ENCODE measurements at places on chromosomes 3 and 15.

DNA sequence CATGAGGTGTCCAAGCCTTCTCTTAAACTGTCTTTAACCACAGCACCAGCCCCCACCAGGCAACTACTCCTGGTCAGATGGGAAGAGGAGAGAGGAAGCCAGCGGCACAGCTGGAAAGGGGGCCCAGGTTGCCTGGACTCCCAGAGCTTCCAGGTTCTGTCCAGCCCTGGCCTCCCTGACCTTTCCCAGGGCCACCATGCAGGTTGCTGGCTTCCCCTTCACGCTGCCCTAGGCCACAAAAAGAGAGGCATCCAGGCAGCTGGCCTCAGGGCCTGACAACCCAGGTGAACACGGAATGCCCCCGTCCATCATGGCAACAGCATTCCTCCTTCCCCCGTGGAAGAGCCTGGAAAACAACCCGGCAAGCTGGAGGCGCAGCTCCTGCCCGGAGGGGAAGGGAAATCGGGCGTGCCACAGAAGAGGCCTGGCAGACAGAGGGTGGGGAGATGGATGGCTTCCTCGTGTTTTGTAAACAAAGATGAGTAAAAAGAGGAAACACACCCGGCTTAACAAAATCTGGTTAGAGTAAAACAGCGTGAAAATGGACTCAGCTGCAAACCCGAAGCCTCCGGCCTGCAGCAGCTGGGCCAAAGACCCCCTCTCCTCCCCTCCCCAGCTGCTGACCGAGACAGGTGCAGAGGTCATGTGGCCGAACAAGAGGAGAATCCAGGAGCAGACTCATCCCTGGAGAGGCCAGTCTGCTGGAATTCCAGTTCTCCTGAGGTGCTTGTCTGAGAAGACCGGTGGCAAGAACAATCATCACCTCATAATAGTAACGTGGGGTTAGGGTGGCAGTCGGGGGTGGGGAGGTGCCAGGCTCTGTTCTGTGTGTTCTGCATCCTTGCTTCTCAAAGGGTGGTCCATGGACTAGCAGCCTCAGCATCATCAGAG is 15.5 kb downstream of the BMF start:
- peak; percentile 42 for DNase-seq

DNA sequence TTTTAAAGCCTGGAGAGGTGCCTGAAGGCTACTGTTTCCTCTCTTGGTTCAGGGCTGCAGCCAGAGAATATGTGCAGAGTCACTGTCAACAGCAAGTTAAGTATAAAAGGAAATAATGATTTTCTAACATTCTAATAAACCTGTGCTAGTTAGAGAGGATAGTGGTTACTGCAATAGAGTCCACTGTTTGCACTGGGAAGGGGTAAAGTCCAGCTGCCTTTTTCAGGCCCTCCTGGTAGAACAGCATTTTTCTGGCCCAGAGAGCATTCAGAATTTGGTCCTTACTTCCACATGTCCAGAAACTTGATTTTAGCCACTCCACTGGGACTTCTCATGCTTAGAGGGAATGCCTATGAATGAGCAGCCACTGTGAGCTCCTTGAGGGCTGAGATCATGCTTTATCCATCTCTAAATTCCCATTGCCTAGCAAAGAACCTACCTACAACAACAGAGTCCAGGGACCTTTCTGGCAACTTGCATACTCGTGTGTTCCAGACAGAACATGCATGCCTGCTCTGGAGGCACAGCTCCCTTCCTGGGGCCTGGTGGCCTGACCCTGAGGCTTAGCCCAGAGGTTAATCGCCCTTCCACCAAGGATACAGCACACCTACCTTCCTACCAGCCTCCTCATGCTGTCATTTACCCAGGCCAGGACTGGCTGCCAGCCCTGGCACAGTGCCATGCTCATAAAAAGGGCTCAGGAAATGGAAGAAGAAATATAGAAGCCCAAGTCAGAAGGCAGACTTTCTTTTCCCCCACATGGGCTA is 50.3 kb upstream of the ATP13A3 start:
- peak; percentile 17 for DNase-seq

DNA sequence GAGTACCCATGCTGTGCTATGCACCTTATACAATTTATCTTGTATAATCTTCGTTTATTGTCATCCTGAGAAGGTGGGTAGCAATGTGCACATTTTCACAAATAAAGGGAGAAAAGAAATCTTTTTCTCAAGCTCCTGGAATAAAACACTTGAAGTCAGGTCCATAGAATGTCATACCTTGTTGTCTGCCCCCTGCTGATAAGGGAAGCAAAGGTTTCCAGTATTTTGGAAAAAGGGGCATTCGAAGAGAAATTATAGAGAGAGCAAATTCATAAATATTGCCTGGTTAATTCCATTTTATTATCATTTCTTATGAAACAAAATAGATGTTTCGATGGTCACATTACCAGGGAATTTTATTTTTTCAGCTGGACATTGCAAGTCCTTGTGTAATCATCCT is 277.8 kb downstream of the RAP2B start:
- no peak for DNase-seq

- DNase-seq, result no peak
These were observed 211.9 kb downstream of the LRRN1 start for GRCh38 chr3:4011166-4011565.

- DNase-seq, result no peak
These were observed 191.3 kb upstream of the ZNF385D start for GRCh38 chr3:21942328-21942727.

DNA sequence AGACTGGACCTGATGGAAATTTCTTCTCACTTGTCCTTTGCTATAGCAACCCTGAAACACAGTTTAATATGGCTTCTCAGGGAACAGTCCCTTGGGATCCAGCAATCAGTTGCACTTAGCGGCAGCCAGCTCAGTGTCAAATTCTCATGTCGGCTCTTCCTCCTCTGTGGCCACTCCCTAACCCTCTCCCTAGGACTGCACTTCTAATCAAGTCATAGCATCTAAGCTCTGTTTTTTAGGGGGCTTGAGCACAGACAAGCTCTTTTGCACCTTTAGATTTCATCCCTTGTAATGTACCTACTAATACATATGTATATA is 250.5 kb upstream of the TLE3 start:
- DNase-seq, result no peak

GRCh38 chr15:42984493-42985034 is 64.0 kb upstream of the TTBK2 start:
- DNase-seq, result no peak

DNA sequence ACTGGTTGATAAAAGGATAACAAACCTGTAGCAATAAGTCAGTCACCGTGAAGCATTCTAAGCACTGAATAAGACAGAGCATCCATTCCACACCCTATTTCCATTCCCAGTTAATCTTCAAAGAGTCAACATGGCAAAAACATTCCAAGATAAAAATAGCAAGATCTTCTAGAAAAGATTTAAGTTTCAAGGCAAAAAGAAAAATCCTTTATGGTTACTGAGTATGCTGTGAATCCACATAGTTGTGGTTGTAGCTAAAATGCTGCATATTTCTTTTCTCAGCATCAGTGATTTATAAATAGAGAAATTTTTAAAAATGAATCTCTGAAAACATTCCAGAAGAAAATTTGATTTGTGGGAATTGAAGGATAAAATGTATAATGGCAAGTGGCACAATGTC is 21.1 kb downstream of the GAP43 start:
- no peak for DNase-seq

DNA sequence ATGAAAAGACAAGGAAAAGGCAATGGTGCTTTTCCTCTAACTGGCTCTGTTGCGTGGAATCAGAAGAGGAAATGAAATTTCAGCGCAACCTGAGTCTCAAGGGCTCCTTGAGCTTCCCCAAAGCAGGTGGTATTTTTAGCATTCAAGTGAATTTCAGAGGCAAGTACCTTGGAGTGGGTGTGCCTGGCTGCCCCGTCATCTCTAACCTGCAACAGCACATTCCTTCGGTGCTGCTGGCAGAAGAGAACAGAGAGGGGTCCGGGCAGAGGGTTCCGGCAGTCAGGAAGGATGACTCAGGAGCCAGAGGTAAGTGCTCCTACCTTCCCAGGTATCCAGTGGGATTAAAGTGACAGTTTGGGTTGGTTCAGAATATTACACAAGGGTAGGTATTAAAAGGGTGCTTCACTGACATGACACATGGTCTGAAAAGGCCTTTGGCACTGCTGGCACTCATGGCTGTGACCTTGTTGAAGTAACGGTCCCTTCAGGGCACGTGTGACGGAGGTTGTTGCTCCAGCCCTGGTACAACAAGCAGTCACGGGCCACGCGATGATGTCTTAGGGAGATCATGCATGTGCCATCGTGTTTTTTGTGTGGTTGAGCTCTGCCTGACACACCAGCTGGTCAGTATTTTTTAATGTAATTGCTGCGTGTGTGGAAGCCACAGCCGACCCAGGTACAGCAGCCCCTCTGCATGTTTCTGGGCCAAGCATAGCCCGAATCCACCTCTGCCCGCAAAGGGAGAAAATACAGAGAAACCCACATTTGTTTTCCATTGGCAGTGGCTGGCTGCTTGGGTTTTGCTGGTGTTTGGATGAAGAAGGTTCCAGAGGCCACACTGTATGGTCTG is 75.7 kb downstream of the LRRK1 start:
- DNase-seq, result no peak

- DNase-seq, result no peak
These were observed 67.7 kb downstream of the CCNL1 start for GRCh38 chr3:157092230-157092629.

DNA sequence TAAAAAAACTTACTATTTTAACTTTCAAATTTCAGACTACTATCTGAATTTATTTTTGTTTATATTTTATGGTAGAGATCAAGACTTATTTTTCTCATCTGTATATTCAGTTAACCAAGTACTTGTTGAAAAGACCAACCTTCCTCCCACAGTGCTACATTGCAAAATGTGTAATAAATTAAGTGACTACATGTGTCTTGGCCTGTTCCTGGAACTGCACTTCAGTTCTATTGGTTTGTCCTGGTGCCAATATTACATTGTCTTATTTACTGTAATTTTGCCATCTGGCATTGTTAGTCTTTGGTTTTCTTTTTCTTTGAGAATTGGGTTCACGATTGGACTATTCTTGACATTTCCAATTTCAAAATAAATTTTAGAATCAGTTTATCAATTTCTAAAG is 138.4 kb upstream of the KCNMB2 start:
- DNase-seq, result no peak

DNA sequence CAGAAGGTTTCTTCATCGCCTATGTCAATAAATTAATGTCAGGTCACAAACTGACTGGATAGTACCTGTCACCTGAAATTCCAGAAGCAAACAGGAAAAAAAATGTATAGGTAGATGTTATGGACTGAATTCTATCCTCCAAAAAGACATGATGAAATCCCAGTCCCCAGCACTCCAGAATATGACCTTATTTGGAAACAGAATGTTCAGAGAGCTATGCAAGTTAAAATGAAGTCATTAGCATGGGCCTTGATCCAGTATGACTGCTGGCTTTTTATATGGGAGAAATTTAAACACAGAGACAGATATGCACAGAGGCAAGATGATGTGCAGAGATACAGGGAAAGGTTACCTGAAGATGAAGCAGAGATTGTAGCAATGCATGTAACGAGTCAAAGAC is 953.4 kb downstream of the ZPLD1 start:
- DNase-seq, result peak; percentile 1

DNA sequence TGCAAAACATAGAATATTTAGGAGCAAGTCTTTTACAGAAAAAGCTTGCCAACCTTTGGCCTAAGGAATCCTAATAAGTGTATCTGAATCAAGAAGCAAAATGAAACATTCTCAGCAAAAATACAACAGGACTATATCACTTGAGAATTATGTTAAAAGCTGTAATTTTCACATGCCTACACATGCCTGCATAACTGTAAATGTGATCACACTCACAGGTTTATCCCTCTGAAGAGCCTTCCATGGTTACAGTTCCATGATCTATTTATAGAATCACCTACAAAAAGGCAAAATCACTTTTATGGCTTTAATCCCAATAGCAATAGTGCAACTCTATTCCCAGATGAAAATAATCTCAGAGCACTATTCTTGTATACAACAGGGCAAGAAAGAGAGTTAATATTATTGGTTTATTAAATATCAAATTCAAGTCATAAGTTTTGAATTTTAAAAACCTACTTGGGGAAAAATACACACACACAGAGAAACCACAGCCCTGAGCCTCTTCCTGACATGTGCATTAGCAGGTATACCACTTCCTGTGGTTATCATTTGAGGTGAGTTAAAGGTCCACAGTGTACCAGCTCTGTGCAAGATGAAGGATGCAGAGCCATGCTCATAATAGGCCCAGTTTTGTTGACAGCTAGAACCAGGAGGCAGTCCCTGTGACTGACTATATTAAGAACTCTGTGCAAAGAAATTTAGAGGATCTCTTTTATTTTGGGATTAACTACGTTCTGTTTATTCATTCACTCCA is 252.5 kb upstream of the TGFBR2 start:
- DNase-seq, result no peak

DNA sequence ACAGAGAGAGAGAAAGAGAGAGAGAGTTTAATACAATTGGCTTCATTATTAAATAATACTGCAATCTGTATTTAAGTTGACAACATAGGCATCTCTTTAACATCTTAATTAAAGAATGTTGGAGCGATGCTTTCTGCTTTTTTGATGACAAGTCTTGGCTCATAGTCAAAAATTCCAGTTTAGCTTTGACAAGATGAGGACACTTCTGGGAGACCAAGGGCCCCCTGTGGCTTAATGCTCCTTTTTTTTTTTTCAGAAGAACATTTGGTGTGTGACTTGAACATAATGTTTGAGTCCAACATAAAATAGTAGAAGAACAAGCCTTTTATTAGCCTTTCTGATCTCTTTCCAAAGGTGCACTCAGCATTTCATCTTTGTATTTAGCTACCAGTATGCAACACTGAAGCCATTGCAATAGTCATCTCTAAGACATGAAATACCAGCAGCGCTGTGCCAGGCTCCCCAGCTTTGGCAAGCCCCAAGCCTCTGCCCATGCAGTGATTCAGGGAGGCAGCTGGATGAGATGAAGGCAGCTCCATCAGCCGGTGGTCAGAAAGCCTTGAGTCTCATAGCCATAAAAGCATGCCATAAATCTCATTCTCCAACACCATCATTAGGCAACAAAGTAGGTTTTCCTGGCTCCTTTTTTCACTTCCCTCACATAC is 349.4 kb upstream of the SEMA6D start:
- DNase-seq, result no peak

GRCh38 chr3:133880287-133880686 is 15.4 kb downstream of the RAB6B start:
- no peak for DNase-seq

DNA sequence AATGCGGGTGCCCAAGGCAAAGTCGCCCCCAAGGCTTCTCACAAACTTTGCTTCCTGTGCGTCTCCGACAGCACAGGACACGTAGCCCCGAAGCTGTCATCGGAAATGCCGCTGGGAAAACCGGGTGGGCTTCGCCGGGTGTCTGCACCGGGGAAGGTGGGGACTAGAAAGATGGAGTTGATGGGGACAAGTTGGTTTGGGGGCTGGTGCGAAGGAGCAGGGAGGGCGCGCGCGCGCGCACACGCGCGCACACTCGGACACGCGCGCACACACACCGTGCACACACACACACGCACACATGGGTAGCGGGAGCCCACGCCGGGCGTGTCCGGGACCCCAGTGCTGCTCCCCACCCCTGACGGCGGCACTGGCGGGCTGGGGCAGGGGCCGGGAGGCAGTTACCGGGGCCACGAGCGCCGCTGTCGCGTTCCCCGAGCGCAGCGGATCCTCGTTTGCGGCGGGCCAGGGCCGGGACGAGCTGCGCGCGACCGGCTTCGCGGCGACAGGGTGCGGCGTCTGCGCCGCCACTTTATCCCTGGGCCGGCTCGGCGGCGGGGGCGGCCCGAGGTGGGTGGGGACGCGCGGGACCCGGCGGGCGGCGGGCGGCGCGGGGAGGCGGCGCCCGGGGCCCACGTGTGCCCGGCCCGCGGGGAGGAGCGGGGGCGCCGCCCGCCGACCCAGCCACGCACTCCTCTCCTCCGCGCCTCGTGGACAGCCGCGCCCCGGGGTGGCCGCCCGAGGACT is 539 bp upstream of the MGLL start:
- DNase-seq, result peak; percentile 64

All from muscle of arm (tissue), 14 donors.